ENCODE measurements at places on chromosomes 6 and 20.
A peak's percentile ranks its signal among the peaks of the same experiment; 100 is the strongest.

DNA sequence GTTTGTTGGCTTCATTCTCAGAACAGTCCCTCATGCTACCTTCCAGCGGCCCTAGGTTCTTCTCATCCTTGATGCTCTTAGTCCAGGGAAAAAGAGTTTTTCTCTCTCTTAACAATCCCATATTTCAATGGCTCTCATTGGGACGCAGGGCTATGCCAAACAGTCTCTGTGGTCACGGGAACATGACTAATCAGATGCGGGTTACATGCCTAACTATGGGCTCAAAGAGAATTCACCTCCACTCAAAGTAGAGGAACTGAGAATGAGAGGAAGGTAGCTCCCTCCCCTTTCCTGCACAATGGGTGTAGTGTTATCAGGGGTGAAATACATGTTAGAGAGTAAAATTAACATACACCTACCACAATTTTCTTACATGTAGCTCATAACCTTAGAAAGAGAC, 18.1 kb upstream of the ATRN start:
- DNase-seq, result no peak

- DNase-seq, result no peak
These were observed 81.6 kb downstream of the KCNB1 start for GRCh38 chr20:49400904-49401303.

DNA sequence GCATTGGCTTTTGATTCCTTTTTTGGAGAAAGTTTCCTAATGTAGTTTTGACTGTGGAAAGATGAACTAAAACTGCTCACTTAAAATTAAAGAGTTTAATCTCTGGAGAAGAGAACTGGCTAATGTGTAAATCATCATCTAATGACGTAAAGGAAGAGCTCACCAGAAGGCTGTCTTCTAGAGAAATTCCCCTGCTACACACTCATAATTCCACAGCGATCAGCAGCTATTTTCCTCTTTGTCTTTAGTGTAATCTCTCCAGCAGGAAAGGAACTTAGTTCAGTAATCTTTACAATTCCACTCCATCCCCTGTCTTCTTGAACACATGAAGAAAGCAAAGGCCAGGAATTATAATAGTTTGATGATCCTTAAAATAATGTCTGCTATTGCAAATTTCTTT, 15.8 kb downstream of the SPTLC3 start:
- DNase-seq, result no peak

DNA sequence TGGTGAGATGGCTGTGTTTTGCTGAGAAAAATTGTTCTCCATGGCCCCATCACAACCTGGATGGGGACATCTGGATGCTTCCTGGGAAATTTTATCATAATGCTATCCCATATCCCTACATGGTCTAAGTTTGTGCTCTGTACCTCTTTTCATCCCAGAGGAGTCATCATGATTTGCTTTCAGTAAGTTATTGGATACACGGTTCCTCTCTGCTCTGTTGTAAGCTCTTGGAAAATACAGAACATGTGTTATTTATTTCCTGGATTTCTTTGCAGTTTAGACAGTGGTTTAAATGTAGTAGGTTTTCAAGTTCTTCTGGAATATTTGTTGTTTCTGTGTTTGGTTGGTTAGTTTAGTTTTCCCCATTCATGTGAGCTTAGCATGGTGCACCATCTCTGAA, 129.2 kb upstream of the ECI2 start:
- DNase-seq, result no peak

DNA sequence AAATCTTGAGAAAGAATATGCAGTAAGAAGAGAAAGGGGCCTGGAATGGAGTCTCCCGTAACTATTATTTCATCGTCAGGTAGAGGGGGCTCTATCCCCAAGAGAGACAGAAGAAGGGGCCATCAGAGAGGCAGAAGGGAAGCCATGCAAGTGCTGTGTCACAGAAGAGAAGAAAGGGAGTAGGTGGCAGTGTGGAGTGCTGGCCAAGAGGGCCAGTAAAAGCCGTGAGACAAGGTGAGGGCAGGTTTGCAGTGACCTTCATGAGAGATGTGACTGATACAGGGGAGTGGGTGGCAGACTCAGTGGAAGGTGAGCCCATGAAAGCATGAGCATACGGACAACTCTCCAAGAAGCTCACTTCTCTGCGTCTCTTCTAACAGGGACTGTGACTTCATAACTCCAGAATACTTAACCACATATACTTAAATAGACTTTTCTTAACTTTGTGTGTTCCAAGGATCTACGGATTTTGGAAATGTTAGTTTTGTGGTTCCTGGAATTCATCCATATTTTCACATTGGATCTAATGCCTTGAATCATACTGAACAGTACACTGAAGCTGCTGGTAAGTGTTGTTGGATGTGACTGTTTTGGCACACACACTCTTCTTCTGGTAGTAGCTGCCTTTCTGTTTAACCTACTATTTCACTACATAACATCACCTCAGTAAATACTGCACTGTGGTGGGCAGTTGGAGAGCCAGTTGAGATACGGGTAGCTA, 15.6 kb downstream of the PM20D2 start:
- DNase-seq, result no peak

GRCh38 chr20:57941604-57942381, 232.0 kb upstream of the PMEPA1 start:
- no peak for DNase-seq

- no peak for DNase-seq
These were observed 164.2 kb upstream of the RNF24 start for GRCh38 chr20:4179545-4179944.

DNA sequence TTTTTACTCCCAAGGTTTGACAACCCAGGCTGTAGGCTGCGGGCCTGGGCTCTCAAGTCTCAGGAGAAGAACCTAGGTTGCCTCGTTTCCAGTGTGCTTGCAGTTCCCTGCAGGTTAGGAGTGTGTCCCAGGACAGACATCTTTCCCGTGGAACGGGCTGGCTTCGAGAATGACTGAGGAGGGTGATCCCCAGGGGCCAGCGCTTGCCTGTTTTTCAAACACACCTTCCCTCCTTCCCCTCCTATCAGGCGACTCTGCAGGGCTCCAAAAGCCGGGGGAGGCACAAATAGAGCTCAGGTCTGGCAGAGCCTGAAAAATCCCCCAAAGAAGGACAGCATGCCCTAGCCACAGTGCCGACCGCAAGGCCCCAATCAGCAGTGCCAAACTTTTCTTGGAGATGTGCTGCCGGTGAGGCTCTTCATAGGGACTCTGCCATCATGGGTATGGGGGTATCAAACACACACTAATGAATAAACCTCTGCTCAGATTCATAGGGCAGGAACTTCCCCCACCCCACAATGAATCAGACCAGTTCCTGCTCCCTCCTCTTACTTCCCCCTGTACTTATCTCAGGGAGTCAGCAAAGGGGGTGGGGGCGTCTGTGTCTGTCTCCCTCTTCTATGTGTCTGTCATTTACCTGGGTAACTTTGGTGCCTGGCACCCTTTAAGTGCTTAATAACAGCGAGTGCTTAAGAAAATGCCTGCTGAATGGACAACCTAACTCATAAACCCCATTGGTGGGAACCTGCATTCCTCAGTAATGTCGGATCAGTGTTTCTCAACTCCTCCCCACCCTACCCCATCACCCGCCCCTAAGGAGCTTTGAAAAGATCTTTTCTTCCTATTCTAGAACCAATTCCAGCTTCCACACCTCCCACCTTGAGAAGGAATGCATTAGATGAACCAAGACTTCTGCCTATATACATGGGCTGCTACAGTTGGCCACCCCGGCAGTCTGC, 1.6 kb downstream of the KCNG1 start:
- DNase-seq, result no peak

GRCh38 chr20:38805958-38806854, 709 bp downstream of the PPP1R16B start:
- DNase-seq, result peak; percentile 27

DNA sequence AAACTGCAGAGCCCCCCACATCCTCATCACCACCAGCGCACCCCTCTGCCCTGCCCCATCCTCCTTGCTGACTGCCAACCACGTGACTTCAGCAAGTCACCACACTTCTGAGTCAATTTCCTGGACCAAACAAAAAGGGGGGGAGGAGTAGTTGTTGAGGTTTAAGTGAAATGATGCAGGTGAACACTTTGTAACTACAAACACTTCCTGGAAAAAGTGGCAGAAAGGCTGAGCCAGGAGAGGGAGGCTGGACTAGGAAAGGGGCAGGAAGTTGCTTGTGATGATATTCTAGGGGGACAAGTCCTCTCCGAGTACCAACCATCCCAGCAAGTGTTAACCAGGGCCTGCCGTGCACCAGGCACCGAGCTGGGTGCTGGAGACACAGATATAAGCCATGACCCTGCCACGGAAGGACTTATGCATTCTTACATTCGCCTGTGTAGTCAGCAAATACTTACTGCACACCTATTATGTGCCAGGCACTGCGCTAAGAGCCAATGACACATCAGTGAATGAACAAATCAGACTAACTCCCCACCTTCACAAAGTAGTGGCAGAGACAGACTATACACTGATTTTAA, 67.3 kb downstream of the PREX1 start:
- DNase-seq, result peak; percentile 34

- no peak for DNase-seq
These were observed 28.6 kb downstream of the FOXO3 start for GRCh38 chr6:108589244-108589791.

DNA sequence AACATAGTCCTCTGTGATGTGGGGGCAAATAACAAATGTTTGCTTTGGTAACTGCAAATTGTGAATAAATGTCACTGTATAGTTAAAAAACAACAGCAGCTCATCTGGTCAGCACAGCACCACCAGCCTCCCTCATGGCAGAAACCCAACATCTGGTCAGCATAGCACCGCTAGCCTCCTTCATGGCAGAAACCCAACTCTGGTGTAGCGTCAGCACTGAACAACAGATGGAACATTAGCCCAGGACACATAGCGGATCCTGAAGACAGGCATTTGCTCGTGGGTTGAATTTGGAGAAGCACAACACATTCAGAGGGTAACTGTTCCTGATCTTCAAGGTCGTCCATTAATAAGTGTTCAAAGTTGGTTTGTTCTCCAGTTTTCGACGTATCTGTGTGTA, 265.9 kb downstream of the DLL1 start:
- DNase-seq, result no peak

- no peak for DNase-seq
These were observed 170.5 kb upstream of the TSHZ2 start for GRCh38 chr20:52801628-52802006.

DNA sequence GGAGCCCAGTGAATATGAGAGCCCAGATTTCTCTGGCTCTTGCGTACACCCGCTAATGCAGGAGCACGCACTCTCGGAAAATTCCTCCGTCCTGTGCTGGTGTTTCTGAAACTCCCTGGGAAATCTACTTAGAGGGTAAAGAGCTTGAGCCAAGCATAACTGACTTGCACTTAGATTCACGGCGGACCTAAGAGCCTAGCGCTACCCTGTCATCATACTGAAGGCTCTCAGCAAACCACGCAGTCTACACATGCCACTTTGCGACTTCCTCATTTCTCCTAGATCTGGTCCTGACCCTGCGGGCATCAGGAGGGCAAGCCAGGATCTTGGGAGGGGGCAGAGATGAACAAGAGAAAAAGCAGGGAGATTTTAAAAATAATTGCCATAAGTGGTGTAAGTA, 324.7 kb downstream of the CD83 start:
- DNase-seq, result no peak

GRCh38 chr6:47722194-47722593, 23.8 kb downstream of the ADGRF4 start:
- no peak for DNase-seq

DNA sequence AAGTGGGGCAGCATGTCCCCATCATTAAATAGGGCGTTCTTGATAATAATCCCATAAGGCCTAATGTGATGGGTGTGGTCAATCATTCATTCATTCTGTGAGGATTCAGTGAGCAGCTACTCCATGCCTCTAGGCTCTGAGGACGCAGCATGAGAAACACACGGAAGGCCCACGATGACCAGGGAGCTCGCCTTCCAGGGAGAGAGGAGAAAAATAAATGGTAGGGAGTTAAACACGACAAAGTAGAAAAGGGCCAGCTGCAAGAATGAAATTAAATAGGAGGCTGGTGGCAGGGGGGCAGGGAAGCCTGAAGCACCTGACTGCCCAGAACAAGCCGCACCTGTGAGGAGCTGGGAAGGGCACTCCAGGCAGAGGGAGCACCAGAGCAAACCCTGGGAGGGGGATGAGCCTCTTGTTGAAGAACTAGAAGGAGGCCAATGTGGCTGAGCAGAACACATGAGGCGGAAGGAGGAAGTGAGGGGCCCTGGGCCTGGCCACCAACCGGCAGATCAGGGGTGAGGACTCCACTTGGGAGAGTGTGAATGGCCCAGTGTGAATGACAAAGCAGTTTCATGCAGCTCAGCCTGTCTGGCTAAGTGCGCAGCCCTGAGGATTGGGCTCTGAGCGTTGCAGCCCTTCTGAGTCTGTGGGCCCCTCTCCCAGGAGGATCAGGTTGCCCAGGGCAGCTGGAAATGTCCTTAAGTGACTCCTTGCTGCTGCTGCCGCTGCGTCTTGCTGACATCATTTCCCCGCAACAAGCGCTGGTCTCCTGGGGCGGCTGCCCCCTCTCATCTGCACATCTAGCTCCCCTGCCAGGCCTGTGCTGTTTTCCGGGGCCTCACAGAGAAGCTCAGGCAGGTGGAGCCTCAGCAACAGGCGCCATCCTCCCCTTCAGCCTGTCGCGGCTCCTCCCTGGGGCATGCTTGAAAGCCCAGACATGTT, 99.9 kb downstream of the CDH26 start:
- no peak for DNase-seq

DNA sequence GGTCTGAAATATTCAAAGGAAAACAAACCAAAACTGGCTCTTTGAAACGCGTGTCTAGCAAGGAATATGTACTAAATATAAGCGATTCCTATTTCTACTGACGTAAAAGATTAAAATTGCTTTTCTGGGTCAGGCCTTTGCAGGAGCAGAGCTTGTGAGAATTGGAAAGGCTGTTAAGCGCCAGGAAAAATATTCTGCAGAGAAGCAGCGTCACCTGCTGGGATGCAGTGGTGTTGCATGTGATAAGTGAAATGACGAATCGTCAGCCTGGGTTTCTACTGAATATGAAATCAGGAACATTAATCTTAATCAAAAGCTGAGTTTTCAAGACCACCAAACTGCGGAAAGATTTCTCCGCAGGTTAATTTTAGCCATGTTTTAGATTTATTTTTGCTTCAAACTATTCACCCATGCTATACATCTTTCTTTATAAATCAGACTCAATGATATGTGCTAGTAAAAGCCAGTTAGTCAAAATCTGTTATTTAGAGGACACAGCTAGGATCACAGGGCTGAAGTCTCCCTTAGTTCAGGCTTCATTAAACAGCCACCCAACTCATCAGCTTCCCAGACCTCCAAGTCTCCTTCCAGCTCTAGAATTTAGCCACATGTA, 67.4 kb downstream of the ALDH8A1 start:
- no peak for DNase-seq

DNA sequence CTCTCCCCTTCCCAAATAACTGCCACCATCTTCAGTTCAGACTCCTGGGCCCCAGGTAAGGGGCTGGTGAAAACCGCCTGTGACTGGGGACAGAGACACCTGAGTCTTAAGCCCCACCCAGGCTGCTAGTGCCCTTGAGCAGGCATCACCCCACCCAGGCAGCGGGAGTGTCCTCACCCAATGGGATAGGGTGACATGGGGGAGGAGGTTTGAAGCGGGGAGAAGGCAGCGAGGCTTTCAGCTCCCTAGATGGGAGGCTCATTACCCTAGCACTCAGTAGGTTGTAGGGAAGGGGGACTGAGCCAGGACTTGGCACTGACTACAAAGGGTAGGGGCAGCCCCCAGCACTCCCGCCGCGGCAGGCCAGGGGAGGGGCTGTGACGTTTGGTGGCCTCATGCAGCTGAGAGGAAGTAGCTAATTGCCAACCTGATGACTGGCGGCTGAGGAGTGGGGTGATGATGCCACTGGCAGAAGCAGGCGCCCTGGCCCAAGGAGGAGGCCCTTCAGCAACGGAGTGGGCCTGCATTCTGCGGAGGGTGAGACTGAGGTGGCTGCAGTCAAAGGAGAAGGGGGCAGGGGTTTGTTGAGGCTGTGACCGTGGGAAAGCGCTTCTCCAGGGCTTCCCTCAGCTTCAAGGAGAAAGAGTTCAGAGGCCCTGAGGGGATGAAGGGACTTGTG, 126.9 kb downstream of the MRPL14 start:
- DNase-seq, result no peak
